Mesothelial cell of epicardium (in vitro differentiated cells): ENCODE measurements at places on chromosomes 7 and 10. TPM values are rescaled to one million over a fixed set of nuclear protein-coding genes. Genes with fewer than 3 reads are reported as not detected.

The VIM gene
- 1,386 to 1,516 TPM (median 1,481 TPM) in 3 replicates for total RNA-seq

The MPP7 gene
- 10.6 to 12.6 TPM (median 12.4 TPM) in 3 replicates for total RNA-seq

The STOX1 gene
- total RNA-seq = 2.5 to 3.0 TPM (median 2.6 TPM) in 3 replicates

The ZNF117 gene
- total RNA-seq = 38.3 to 42.5 TPM (median 42.3 TPM) in 3 replicates

The CYP3A4 gene
- not detected in 3 replicates for total RNA-seq

The LBX1 gene
- not detected in 3 replicates for total RNA-seq

The LHPP gene
- total RNA-seq = 17.3 to 19.6 TPM (median 17.5 TPM) in 3 replicates

DNA sequence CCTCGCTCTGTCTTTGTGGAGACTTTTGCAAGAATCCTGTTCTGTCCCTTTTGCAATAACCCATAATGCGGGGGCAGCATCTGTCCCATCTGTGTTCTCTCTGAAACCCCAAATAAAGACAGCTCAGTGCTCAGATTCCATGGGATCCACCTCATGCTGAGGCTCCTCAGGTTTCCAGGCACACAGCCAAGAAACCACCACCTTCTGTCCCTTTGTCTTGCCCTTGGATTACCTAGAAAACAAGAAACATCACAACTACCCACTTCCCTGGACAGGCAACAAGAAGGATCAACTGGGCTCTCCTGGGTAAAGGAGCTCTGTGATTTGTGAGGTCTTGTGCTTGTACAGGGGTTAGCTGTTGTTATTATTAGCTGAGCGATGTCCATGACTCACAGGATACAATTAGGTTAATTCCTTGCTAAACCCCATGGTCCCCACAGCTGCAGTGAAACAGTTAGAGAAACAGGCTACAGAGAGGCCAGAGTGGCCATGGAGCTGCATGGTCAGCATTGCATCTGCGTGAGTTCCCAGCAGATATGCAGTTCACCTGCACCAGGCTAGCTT, 50.2 kb downstream of the CXCL12 start:
- no peak for DNase-seq

GRCh38 chr7:27971171-27971812, 209.3 kb downstream of the JAZF1 start:
- no peak for DNase-seq

- DNase-seq = no peak
Observed at GRCh38 chr10:119734396-119735332, 8.8 kb downstream of the INPP5F start.

DNA sequence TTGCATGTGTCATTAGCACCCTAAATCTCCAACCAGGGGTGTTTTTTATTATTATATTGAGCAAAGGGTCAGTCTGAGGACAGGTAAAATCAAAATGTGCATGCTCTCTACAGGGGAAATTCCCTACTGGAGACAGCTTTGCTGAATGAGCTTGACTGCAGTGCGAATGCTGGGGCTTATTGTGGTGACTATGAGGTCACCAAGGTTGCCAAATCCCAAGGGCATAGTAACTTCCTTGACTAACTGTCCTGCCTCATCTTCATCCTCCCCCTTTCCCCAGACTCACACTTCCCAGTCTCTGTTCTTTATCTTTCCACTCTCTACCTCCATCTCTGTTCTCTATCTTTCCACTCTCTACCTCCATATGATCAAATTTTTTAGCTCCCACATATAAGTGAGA, 22.9 kb upstream of the AOC1 start:
- DNase-seq = no peak

DNA sequence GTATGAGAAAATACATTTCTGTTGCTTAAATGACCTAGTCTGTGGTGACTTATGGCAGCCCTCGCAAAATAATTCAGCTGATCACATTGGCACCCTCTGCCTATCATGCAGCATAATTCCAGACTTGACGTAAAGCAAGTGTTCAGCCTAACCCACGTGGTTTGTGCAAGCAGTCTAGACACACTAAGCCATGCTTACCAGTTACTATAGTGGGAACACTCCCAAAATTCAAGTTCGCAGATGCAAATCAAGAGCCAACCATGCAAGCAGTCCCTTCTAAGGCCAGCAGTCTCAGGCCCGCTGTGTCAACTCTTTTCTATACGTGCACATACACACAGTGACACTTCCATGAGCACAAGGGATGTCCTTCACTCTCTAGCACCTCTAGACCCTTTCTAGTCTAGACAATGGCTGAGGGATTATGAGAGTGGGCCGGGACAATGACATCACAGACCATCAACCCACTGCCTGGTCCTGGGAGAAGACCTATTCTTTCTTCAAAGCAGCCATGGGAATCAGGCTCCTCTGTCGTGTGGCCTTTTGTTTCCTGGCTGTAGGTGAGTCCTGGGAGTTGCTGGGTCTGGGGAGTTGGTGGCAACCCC, 29.0 kb upstream of the PRSS1 start:
- no peak for DNase-seq

- no peak for DNase-seq
Observed at GRCh38 chr7:100835903-100836811, 8.8 kb upstream of the EPHB4 start.

DNA sequence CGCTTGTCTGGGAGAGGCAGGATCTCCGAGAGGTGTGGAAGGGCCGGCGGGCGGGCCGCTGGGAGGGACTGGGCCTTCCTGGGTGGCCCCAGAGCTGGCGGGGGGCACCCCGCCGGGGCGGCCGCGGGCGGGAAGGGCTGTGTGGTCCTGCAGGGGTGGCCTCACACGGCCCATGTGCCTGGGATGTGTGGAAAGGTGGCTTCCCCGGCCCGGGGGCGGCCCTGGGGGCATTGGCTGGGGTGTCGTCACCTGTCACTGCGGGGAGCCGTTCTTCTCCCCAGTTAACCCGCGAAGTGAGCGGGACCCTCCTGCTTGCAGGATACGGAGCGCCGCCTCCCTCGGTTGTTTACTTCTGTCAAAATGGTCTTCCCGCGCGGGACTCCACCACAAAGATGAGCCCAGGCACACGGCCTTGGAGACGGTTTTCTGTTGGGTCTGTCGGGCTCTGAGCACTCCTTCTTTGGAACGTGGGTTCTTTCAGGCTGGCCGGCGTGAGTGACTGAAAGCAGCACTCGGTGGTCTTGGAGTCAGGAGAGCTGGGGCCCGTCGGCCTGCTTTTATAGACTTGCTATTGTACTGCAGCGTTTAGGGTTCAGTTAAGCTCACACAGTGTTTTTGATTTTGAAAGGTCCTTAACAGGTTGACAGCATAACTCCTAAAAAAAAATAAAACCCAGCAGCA, 700 bp downstream of the SMC3 start:
- peak; percentile 23 for DNase-seq

DNA sequence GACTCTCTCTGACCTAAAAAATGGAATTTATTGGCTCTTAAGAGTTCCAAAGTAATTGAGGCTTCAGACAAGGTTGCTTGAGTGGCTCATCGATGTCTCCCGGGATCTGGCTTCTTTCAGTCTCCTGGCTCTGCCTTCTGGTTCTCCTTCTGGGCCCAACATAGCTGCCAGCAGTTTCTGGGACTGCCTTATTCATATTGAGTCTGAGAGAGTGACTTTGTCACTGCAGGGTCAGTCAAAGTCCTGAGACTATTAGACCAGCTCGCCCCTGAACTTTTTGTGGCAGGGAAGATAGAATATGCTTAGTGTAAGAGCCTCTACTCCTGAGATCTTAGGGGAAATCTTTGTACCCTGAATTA, 94.0 kb downstream of the MMRN2 start:
- DNase-seq = no peak

DNA sequence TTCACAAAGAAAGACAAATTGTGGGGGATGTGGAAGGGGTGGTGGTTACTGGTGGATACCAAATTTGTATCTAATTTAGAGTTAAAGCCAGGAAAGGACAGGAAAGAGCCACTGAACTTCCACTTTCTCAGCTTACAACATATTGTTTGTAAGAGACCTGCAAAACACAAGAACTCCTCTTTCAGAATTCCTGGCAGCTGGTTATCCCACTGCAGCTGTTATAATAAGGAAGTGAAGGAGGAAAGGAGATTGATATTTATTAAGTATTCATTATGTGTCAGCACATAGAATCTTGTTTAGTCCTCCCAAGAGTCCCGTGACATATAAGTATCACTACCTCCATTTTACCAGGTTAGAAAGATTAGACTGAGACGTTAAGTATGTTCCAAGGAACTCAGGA, 481.7 kb downstream of the PHTF2 start:
- DNase-seq = no peak

DNA sequence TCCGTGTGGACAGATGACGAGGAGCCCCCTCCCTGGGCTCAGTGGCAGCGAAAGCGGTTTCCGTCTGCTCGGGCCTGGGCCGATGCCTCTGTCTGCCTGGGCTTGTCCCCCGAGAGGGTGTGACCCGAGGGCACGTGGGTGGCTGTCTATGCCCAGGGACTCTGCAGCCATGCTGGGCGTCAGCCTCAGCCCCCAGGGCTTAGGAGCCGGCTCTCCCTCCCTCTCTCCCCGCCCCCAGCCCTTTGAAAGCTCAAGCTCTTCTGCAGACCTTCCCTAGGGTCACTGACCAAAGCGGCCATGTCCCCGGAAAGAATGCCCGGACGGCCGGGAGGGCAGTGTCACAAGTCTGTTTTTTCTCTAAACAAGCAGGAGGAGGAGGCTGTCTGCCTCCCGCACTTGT, 7.1 kb downstream of the MICALL2 start:
- DNase-seq = no peak

DNA sequence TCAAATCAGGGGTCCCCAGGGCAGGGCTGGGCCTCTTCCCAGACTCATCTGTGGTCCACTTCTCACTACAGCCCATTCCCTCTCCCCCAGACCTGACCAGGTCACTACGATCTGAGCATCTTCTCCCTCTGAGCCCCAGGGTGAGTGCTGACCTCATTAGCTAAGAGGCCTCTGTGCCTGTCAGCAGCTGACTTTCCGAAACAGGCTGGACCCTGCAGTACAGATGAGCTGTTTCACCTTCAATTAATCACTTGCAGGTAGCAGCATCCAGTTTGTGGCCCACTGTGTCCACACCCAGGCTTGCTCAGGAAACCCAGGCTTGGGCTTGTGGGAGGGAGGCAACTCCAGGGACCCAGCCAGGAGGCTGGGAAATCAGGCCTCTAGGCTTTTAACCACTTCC, 24.3 kb downstream of the SRRM3 start:
- no peak for DNase-seq

DNA sequence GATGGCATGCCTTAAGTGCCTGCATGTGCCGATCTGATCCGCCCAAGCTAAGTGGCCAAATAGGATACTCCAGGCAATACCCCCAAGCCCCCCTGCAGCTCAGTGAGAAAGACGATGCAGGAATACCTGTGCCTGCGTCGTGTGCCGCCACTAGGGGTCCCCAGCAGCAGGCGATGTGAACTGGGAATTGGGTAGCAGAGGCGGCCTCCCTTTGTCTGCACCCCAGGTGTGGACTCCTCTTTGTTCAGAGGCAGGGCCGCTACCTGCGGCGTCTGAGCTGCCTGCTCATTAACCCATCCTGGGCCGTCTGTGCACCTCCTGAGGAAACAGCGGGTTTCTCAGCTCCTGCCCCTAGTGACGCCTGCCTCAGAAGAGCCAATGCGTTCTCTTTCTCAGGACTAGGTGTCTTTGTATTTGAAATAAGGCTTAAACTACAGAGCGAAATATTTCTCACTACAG, 4.8 kb upstream of the CHN2 start:
- peak; percentile 46 for DNase-seq

GRCh38 chr10:67288688-67289410, 363.0 kb downstream of the LRRTM3 start:
- no peak for DNase-seq

DNA sequence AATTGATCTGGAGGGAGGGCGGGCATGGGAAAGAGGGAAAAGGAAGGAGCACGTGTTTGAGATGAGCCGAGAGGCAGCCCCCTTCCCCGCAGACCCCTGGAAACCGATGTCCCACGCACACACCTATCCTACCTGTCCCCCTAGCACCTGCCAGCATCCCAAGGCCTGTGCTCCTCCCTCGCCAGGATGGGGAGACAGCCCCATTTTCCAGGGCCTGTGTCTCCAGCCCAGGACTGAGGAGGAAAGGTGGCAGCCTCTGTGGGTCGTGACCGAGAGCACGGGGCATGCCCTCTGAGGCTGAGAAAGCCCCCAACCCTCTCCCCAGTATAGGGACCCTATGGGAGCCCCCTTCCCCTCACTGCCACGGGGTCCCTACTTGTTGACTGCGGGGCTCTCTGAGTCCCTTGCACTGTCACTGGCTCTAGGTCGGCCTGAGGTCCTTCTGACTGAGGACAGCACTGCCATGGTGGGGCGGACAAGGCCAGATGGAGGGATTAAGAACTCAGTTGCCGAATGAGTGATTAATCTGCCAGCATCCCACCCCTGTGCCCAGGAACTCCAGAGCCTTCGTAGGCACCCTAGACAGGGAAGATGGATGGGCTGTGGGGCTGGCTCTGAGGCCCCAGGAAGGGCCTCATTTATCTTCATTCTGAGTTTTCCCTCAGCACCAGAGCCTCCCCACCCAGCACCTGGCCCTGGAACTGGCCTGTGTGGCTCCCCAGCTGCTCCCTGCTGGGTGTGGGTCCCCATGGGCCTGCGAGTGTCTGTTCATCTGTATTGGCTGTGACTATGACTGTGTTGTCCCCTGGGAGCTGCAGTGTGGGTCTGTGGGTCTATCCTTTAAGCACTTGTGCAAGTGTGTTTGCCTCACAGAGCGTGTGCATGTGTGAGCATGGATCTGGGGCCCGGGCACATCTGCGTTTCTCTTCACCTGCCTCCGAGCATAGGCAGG, 26.0 kb downstream of the CRHR2 start:
- DNase-seq = no peak

- no peak for DNase-seq
Observed at GRCh38 chr7:12239806-12240205, 28.7 kb downstream of the TMEM106B start.

- no peak for DNase-seq
Observed at GRCh38 chr7:22855049-22855392, 32.4 kb upstream of the TOMM7 start.

DNA sequence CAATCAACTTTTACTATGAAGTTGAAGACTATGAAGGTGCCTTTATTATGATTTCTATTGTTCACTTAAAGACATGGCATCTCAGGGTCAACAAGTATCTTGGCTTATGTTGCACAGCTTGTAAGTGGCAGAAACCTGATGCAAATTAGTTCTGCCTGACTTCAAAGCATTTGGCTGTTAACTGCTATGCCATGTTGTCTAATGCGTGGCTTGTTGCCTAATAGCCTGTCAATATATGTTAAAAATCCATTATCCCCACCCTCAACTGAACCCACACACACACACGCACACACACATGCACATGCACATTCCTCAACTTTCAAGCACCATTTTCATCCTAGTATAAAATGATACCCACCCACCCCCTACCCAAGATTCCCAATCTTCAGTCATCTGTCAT, 217.1 kb downstream of the NRG3 start:
- DNase-seq = no peak

DNA sequence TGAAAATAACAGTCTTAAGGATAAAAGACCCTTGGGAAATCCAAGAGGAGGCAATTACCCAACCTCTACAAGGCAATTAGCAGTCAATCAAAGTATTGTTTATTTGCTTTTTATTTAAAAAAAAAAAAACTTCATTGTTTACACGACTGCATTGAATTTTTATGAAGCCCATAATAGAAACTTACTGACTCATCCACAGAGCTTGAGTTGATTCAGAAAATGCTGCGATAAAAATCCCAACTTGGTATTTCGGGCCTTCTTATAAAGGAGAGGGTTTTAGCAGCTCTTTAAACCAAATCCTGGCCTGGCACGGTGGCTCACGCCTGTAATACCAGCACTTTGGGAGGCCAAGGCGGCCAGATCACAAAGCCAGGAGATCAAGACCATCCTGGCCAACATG, 69.2 kb upstream of the PALS2 start:
- no peak for DNase-seq

GRCh38 chr7:13778967-13779366, 210.5 kb downstream of the ETV1 start:
- no peak for DNase-seq

GRCh38 chr7:36775061-36775620, 50.8 kb upstream of the AOAH start:
- no peak for DNase-seq

- no peak for DNase-seq
Observed at GRCh38 chr7:10706875-10707493, 266.7 kb upstream of the PHF14 start.
